ENCODE measurements at places on chromosomes 4 and X.

- DNase-seq, result no peak
These were observed 70.5 kb upstream of the IRF2 start for GRCh38 chr4:184544788-184545409.

DNA sequence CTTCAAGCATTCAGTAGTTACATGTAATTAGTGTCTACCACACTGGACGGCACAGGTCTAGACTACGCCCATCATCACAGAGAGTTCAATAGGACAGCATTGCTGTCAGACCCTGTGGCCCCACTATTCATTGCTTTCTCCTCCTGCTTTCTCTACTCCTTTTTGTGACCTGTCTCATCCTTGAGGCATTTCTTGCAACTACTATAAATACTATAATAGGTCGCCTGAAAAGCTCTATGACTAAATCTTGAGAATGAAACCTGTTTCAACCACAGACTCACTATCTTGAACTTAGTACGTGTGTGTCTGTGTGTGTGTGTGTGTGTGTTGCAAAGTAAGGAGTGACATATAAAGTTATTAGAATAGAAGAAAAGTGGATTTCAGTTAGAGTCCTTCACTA is 252.9 kb upstream of the KLF3 start:
- no peak for DNase-seq

DNA sequence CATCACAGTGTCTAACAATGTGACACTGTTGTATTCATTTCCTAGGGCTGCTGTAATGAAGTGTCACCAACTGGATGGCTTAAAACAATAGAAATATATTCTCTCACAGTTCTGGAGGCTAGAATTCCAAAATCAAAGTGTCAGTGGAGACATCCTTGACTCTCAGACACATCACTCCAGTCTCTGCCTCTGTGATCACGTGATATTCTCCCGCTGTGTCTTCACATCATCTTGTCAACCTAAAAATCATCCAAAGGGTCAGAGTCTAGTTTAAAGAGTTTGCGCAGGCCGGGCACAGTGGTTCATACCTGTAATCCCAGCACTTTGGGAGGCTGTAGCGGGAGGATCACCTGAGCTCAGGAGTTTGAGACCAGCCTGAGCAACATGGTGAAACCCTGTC is 36.6 kb upstream of the HPSE start:
- DNase-seq, result no peak

DNA sequence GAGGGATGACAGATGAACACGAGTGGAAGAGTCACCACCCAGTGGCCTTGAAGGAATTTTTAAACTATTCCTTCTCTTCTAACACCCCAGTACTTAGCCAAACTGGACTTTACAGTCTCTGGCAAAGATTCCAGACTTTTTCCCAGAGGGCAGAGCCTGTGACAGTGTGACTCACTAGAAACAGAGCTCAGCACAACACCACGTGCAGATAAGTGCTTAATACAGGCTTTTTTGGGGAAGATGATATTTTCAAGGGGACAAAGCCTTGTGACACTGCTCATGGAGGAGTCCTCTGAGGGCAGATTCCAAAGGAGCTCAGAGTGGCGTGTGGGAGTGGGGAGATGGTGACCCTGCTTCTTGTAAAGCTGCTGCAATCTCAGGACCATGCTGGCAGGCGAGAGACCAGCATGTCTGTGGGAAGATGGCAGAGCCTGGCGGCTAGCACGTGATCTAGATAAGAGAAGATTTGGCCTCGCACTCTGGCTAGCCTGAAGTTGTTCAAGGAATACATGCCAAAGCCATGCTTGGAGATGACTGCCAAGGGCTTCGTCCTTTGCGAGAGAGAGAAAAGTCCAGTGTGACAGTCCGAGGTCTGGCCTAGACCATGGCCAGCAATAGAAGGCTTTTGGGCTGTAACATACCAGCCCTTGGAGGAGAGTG is 2.4 kb downstream of the RAB33A start:
- no peak for DNase-seq

DNA sequence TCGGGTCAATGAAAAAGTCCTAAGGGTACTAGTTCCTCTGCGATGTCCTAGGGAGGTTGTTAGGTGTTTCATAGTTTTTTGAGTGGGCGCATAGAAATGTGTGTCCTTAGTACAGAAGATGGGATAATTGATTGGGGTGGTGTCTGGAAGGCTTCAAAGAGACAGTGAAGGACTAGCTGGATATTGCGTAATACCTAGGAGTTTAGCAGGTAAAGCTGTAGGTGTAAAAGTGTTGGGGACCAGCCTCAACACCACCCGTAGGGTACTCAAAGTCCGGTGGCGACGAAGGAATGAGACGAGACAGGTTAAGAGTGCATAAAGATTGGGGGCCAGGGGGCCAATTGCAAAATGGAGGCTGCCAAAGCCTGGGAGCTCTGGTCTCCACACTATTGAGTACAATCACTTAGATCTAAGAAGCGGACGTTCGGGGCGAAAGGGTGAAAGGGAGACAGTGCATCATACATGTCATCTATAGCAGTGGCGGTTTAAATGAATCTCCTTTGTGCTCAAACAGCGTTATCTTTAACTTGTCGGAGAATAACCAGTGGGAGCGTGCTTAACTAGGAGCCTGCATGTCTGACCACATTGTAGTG is 1.0 kb downstream of the TRMT44 start:
- no peak for DNase-seq

GRCh38 chr4:158130204-158130603 is 42.6 kb downstream of the GASK1B start:
- DNase-seq, result no peak

DNA sequence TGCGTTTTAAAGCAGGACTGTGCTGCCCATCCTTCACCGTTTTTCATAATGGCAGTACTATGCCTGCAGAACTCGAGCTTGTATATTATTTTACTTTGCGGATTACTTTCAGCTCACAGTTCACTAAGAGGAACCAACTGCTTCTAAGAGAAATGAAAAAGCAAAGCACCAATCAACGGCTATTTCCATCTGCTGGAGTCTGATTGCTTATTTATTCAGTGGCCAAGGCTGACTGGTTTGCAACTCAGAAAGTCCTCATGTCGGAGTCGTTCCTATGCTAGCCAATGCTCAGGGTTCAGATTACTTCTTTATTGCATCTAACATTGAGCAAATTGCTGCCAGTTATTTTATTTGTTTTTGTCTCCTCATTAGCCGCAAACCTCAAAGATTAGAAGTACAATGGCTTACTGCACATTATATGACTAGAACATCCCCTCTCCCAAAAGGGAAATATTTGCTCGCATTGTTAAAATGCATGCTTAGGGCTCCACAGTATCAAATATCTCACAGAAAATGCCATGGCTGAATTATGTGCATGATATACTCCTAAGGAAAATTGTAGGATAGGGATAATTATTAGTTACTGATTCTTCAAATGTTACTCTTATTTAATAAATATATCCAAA is 1628.2 kb upstream of the ADGRL3 start:
- no peak for DNase-seq

GRCh38 chr4:104976262-104976661 is 170.4 kb upstream of the TET2 start:
- DNase-seq, result no peak

DNA sequence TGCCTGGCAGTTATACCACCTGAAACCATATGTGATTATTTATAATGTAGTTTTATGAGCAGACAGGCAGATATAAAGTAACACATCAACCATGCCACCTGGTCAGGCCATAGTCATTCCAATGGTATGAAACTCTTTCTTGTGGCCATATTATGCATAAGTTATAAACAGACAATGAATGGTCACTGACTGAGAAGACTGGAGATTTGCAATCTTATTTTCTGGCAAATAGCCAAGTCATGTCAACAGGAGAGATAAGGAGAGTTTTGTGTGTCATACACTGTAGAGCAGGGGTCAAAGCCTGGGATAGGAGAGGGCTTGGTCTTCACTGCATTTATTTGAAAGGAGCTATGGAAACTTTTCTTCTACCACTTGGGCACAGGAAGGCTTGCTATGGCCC is 29.5 kb downstream of the SORBS2 start:
- no peak for DNase-seq

GRCh38 chr4:6633091-6633906 is 7.2 kb upstream of the MRFAP1 start:
- no peak for DNase-seq

DNA sequence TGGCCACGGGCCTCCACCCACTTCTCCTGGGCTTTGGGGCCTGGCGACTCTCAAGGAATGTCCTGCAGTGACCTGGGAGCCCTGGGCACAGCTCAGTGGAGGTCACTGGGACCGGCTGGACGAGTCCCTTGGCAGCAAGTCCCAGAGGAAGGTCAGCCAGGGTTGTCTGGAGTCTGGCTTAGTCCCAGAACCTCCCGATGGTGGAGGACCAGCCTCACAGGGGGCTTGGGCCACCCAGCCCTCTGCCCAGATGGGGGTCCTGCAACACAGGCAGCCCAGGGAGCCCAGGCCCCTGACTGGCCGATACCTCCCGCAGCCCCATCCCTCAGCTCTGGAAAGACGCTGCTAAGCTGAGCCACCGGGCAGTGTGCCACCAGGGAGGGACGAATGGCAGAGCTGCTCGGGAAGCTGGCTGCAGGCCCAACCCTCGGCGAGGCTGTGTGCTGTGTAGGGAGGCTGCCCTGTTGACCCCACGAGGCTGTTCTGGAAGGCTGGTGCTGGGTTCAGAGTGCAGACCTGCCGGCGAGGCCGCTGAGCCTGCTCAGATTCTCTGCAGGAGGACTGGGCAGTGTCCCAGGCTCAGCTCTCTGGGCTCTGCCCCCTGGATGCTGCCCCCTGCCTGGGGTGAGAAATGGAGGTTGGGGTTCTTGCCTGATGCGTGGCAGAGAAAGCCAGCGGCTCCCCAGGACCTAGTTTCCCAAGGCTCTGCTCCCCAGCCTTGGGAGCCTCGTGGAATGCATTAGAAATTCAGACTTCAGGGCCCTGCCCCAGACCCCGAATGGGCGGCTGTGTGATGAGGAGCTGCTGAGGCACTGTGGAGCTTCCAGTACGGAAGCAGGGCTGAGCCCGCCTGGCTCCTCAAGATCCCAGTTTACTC is 61.7 kb downstream of the ADRA2C start:
- DNase-seq, result no peak

DNA sequence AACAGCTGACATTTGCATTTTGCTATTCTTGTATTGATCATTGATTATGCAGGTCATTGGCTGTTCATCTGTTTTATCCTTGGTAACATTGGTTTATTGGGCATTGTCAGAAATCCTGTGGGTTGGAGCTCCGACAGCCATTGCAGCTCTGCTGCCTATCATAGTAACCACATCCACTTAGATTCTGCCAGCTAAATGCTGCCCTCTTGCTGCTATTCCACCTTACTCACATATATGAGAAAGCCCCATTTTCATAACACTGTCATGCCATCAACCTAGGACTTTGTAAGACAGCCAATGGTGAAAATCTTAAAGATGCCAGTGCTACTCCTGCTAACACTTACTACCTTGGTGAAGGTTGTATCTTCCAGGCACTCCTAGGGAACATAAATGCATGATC is 187.3 kb upstream of the CXCL13 start:
- DNase-seq, result peak; percentile 32

DNA sequence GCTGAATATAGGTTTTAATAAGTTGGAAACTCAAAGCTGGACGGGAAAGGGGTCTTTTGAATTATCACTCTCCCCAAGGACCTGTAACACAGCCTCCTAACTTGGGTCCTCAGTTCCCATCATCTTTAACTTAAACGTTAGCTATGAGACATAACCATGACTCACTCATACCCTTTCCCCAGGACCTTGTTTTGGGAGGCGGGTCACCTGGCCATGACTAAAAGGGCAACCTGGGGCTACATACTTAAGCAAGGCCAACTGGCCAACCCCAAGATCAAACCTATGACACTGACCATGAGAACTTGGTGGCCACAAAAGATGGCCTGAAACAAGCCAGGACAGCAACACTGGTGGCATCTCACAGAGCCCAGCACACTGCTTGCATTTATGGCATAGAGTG is 89.0 kb downstream of the SH3KBP1 start:
- DNase-seq, result no peak

- DNase-seq, result no peak
These were observed 438.0 kb downstream of the TMA16 start for GRCh38 chr4:163932504-163932903.

DNA sequence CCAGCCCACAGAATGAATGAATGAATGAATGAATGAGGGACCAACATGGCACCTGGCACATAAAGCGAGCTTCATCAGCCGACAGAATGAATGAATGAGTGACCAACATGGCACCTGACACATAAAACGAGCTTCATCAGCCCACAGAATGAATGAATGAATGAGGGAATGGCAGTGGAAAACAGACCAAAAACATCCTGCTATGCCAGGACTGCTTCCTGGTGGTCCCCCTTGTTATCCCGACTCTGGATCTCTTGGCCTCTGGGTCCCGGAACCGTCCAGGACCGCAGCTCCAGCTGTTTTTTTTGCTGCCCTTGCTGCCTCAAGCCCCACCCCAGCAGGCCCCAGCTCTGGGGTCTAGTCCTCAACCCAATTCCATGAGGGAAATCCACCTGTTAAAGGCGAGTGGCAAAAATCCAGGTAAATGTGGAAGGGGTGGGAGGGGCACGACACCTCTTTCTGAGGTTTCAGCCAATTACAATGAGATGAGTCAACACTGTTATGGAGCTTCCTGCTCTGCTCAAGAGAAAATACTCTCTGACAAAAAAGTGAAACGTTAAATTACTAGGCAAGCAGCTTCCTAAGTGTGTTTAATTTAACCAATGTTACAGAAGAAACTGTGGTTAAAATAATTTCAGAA is 72.0 kb upstream of the MTNR1A start:
- DNase-seq, result no peak

GRCh38 chrX:55758033-55758432 is 40.5 kb downstream of the RRAGB start:
- DNase-seq, result no peak

All from CD4-positive, CD25-positive, alpha-beta regulatory T cell (primary cell).